ENCODE measurements at places on chromosomes 13 and 19.

DNA sequence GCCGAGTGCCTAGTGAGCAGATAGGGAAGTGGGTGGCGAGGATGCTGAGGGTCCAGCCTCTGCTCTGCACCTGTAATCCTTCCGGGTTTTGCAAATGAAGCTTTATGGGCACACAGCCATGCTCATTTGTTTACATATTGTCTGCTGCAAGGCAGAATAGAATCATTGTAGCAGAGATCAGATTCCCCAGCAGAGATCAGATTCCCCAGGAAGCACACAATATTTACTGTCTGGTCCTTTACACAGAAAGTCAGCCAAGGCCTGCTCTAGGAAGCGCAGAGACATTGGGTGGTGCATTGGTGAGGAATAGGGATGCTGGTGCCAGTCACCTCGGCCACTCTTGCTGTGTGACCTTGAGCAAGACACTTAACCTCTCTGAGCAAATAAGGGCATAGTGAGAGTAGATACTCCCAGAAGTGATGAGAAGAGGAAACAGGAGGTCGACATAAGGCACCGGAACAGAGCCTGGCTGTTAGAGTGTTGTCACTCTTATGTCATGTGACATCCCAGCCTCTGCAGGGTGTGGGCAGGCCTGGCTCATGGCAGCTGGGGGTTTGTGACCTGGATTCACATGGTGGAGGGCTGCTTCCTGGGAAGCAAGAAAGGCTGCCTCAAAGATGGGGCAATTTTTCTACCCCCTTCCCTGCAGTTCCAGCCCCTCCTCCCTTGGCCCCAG, 25.6 kb downstream of the CARM1 start:
- no peak for DNase-seq

DNA sequence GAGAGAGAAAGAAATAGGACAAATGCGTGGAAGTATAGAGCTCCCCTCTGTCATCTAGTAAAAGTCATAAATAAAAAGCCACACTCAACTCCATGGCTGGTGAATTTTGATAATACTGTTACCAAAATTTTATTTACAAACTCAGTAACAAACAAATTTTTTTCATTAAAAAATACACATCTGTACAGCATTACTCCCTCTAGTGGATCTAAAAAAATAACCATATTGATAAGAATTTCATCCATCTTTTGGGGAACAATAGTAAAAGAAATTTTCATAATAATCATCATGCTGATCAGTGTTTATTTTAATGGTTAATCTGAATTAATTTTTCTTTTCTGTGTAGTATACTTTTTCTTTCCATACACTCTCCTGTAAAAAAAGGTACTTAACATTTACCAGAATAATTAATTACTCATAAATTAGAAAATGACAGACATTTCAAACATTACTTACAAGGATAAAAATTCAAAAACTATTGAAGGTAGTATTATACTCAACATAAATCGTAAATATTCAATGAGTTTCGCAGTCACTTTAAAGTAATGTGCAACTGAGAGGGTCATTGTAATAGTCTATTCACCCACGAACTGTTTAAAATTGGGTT, 173.5 kb upstream of the LSM14A start:
- no peak for DNase-seq

DNA sequence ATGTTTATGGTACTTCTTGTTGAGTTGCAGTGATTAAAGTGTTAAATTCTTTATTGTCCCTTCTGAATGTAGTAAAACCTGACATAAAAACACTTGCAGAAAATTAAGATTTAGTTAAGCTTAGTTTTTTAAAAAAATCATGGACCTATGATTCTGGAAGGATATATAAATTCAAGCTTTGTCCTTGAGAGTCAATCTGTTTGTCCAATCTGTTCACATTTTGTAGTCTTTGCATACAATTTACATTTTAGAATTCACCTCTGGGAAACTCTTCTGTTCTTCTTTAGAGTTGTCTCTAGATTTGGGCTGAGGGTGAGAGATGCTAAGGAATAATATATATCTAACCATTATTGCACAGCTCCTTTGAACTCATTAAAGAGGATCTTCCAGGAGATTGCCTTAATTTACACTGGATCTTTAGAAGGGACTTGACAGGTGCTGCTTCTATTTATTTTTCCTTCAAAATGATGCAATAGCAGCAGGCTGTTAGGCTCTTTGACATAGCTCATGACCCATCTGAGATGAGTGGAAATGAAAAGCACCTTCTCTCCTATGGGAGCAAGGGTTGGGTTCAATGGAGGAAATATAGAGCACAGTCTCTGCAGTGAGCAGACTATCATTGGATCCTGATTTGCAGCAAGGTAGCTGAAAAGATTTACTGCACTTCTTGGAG, 433.9 kb downstream of the GPC6 start:
- DNase-seq, result no peak

DNA sequence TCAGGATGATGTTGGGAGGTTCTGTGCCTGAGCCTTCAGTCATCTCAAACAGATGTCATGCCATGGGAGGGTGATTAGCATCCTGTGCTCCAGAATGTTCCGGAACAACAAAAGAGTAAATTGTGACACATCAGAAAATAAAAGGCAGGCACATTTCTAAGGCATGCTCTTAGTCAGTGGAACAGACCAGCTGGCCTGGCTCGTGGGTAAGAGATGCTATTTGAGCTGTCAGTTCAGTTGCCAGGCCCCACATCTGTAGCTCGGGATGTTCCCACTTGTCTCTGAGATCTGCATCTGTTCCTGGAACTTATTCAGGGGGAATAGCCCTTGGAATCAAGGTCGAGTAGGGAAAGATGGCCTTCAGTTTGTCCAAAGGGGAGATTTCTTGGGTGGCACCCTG, 26.0 kb downstream of the OLFM4 start:
- no peak for DNase-seq

DNA sequence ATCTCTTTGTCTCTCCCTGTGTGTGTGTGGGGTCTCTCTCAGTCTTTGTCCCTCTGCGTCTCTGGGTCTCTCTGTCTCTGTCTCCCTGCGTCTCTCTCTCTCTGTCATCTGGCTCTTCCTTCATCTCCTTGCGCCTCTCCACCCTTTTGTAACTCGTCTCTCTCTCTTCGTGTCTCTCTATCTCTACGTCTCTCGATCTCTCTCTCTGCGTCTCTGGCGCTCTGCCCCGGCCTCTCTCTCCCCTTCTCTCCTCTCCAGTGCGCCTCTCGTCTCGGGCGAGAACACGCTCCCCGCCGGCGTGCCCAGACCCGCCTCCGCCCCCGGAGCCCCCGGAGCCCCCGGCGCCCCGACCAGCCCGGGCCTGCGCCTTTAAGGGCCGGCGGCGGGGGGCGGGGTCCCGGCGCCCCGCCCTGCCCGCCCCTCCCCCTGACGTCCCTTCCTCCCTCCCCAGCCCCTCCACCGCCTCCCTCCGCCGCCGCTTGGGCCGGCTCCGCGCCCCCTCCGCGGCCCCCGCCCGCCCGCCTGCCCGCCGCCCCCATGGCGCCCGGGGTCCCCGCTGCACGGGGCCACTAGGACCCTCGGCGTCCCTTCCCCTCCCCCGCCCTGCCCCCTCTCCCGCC, at the start of gene MARK4:
TSS of gene MARK4 (plus strand) at position 440 of the 620 bp plus-strand sequence. CDS start 318 bp downstream, outside the sequence.
- DNase-seq, result peak; percentile 94

DNA sequence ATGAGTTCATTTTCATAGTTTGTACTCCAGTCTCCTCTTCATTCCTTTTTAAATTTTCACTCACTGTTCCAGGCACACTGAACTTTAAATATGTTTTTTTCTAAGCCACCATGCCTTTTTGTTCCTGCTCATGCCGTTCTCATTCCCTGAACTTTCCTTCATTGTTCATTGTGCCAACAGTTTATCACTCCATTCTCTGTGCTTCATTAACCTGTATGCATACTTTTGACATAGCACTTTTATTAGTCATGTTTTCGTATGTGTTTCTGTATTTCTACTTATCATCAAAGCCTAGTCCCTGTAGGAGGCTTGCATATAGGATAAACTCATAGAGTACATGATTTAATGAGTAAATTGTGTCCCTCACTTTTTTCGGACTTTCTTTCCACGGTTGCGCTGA, 65.3 kb downstream of the PCDH20 start:
- DNase-seq, result no peak

- DNase-seq, result peak; percentile 83
Observed at GRCh38 chr19:12933287-12934072, at the start of gene FARSA. Gene FARSA, minus strand, starts transcription at chr19:12933711. Its CDS starts 15 bp downstream, at chr19:12933696.
